ENCODE measurements at places on chromosomes 4 and X. TPM values are rescaled to one million over a fixed set of nuclear protein-coding genes. Genes with fewer than 3 reads are reported as not detected.

Gene TLR2
- 0.60 TPM for total RNA-seq

GRCh38 chr4:110629780-110630687 is 7.2 kb upstream of the PITX2 start:
- DNase-seq: no peak

GRCh38 chrX:89034679-89035078 is 287.7 kb downstream of the CPXCR1 start:
- DNase-seq: no peak

GRCh38 chr4:182923796-182924340 is 6.7 kb upstream of the DCTD start:
- no peak for DNase-seq

- no peak for DNase-seq
These were observed 657.2 kb upstream of the DIAPH2 start for GRCh38 chrX:96027407-96027806.

GRCh38 chr4:111475666-111476065 is 669.6 kb upstream of the FAM241A start:
- no peak for DNase-seq

DNA sequence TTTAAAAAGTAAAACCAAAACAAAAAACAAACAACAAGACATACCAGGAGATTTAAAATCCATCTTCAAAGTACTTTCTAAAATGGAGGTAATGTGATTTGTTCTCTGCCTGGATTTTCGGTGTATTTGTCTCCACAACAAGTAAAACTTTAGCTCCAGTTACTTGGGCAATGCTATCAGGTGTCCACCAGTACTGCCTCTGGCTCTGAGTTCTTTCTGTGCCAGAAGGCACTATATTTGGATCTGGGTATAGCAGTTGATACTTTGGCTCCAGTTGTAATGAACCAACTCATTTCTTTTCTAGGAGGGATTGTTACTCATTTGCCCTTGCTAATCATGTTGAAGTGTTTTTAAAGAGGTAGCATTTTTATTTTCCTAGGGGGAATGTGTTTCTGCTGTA is 9.5 kb upstream of the PDLIM5 start:
- no peak for DNase-seq

Data from osteocyte (in vitro differentiated cells).